ENCODE measurements at places on chromosomes 5 and 9.

GRCh38 chr5:20028506-20028905, 40.5 kb upstream of the CDH18 start:
- no peak for DNase-seq

GRCh38 chr5:174272671-174273070, 227.2 kb downstream of the NSG2 start:
- no peak for DNase-seq

DNA sequence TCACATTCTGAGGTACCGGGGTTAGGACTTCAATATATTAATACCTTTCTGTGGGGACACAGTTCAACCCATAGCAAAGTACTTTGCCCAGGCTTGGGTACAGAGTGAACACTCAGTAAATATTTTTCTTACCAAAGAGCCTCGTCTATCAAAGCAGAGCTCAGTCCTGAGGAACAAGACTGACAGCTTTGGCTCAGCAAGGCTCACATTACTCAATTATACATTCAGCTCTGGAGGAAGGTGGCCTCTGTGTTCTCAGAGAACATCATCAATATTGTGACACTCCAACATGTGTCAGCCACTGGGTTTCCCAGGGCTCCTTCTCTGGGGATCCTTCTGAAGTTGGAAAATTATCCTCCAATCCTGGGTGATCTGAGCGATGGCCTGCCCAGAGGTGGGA, 186.4 kb downstream of the NMUR2 start:
- DNase-seq, result no peak

DNA sequence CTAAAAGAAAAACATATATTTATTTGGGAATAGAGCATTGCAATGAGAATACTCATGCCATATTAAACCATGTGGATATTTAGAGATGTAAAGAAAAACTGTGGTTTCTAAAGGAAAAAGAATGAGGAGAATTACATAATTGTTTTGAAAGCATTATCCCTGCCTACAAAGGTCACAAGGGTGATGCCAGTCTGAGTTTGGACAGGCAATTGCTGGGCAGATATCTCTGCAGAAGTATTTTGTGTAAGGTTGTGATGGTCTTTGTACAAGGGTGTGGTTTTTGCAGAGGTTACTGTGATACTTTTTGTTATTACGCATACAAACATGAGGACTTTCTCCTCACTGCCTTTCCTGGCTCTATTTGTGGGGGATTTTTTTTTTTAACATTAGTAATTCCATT, 2022.9 kb upstream of the CDH6 start:
- no peak for DNase-seq

DNA sequence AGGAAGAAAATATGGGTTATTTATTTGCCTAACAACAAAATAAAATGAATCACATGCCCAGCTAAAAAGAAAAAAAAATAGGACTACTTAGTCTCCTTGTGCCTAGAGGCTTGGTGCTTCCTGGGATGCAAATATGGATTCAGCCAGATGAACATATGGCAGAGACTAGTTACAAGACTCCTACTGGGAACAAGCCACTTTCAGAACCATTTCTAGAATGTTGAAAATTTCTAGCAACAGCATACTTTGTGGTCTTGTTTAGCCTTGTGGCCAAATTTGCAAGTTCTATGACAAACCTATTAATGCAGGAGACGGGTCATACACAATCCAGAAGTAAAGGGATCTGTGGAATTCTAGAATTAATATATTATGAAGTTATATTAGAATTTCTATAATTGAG, 198.7 kb downstream of the CHSY3 start:
- no peak for DNase-seq

- no peak for DNase-seq
These were observed 547 bp downstream of the CLTA start for GRCh38 chr9:36191290-36191645.

- no peak for DNase-seq
These were observed 363.6 kb downstream of the SH3GL2 start for GRCh38 chr9:17942498-17942897.

DNA sequence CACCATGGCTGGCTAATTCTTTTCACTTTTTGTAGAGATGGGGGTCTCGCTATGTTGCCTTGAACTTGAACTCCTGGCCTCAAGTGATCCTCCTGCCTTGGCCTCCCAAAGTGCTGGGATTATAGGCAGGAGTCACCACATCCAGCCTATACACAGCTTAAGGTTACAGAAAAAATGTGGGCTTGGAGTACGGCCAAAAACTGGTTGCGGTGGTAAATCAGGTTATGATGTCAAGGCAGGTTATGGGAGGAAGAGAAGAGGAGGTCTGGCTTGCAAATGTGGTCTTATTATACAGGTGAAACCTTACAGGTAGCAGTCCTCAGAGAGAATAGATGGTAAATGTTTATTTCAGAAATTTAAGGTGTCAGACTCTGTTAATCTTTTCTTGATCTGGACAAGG, 30.7 kb upstream of the SYK start:
- no peak for DNase-seq

- no peak for DNase-seq
These were observed at the start of gene SUSD3 for GRCh38 chr9:93058355-93059010. Gene SUSD3, plus strand, starts transcription at chr9:93058701. Its CDS starts 42 bp downstream, at chr9:93058743.

DNA sequence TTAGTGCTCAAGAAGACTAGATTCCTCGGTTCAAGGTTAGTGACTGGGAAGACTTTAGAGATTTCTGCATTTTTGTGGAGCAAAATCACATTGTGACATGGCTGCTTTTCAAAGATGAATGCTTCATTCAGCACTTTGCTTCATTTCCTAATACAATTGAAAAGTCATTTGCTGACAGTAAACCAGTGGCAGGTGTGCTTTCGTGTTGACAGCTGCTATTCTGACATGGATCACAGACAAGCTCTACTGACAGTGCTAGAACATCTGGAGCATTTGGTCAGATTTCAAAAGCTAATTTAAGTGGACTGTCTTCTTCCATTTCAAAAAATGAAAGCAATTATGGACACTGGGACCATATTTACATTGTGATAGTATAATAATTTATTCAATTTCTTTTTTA, 1060.1 kb downstream of the PTPRD start:
- DNase-seq, result no peak

GRCh38 chr5:168312606-168313295, 21.3 kb downstream of the WWC1 start:
- DNase-seq, result no peak

DNA sequence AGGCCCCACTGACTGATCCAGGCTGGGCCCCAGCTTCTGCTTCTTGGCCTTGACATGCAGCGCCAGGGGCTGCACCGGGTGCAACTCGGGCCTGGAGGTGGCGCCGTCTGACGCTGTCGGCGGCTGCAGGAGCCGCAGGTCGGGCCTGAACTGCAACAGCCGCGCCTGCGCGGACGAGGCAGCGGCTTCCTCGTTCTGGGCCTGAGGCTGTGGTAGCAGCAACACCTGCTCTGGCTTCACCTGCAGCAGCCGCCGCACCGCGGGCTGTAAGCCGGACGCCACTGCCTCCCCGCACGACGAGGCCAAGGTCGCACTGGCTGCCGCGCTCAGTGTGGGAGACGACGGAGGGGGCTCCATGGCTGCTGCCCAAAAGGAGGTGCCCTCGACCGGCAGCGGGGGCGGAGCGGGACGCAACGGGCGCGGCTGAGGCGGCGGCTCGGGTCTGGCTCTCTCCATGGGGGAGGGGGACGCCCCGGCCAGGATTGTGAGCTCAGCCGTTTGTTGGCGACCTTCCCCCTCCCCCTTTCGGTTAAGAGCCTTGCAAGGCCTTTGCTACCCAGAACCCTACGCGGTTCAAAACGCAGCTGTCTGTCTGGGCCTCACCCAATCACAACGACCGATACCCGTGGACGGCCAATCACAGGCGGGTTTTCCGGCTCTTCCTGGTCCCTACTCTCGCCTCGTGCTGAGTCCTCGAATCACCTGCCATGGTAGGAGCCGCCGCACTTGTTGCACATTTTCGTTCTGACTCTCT, 438 bp downstream of the SOX30 start:
- no peak for DNase-seq

- no peak for DNase-seq
These were observed 283.8 kb downstream of the NTRK2 start for GRCh38 chr9:84953252-84953773.

- DNase-seq, result no peak
These were observed 1.4 kb downstream of the TMEM141 start for GRCh38 chr9:136792321-136793085.

DNA sequence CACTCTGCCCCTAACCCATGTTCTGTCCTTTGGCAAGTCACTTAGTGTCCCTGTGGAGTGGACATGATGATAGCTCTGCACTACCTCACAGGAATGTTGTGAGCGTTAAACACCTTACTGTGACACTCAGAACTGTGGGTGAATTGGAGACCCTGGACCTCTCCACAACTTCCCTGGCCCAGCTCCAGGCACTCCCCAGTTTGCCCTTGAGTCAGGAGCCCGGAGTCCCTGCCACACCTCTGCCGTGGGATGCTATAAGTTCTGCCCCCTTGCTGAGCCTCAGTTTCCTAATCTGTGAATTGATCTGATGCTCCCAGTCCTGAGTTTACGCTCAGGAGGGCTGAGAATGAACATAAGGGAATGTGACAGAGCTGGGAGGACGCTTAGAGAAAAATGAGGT, 34.4 kb downstream of the GSN start:
- no peak for DNase-seq

GRCh38 chr9:9016597-9016996, 1217.0 kb upstream of the DMAC1 start:
- no peak for DNase-seq

- no peak for DNase-seq
These were observed 4.6 kb upstream of the PRDM12 start for GRCh38 chr9:130659699-130660248.

GRCh38 chr9:94837404-94837803, 110.9 kb downstream of the AOPEP start:
- no peak for DNase-seq

- DNase-seq, result no peak
These were observed 12.5 kb upstream of the PUM3 start for GRCh38 chr9:2856400-2856799.

DNA sequence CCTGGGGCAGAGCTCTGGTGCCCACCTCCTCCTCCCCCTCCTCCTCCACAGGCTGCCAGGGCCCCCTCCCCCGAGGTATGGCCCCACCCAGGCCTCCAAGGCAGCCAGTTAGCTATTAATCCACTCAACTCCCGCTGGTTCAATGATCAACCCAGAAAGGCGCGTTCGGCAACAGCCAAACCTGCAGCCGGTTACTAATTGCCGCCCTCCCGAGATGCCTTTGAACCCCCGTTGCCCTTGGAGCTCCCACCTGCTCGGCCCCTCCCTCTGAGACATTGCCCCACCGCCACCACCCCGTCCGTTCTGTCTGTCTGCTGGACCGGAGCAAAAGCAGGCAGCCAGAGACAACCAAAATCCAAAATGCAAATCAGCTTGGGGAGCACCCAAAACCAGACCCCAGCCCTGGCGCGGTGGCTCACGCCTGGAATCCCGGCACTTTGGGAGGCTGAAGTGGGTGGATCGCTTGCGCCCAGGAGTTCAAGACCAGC, 25.8 kb downstream of the NOTCH1 start:
- DNase-seq, result no peak

- no peak for DNase-seq
These were observed 71.0 kb downstream of the PGM5 start for GRCh38 chr9:68427216-68427977.

- no peak for DNase-seq
These were observed 597.8 kb upstream of the CLINT1 start for GRCh38 chr5:158456756-158457155.

DNA sequence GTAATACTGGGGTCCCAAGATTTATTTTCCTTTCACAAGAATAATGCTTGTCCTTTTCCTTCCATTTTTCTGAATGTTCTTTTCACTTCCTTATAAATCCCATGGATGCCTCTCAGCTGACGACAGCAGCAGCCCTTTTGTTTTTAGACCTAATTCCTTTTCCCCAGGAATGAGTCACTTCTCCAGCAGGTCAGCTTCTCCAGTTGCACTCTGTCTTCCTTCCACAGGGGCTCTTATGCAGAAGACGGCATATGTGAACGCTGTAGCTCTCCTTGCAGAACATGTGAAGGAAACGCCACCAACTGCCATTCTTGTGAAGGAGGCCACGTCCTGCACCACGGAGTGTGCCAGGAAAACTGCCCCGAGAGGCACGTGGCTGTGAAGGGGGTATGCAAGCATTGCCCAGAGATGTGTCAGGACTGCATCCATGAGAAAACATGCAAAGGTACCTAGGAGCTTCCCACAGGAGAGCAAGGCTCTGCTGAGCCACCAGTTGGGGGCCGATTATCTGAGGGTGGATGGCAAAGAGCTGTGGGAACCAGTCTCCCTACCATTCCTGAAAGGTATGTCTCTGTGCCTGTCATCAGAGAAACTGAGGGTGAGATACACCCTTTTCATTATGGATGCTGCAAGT, 72.9 kb downstream of the RFK start:
- no peak for DNase-seq

Data from NCI-H2107 (cell line).